ENCODE measurements at places on chromosomes 11 and 22. TPM values are rescaled to one million over a fixed set of nuclear protein-coding genes. Genes with fewer than 3 reads are reported as not detected.
A peak's percentile ranks its signal among the peaks of the same experiment; 100 is the strongest.

DNA sequence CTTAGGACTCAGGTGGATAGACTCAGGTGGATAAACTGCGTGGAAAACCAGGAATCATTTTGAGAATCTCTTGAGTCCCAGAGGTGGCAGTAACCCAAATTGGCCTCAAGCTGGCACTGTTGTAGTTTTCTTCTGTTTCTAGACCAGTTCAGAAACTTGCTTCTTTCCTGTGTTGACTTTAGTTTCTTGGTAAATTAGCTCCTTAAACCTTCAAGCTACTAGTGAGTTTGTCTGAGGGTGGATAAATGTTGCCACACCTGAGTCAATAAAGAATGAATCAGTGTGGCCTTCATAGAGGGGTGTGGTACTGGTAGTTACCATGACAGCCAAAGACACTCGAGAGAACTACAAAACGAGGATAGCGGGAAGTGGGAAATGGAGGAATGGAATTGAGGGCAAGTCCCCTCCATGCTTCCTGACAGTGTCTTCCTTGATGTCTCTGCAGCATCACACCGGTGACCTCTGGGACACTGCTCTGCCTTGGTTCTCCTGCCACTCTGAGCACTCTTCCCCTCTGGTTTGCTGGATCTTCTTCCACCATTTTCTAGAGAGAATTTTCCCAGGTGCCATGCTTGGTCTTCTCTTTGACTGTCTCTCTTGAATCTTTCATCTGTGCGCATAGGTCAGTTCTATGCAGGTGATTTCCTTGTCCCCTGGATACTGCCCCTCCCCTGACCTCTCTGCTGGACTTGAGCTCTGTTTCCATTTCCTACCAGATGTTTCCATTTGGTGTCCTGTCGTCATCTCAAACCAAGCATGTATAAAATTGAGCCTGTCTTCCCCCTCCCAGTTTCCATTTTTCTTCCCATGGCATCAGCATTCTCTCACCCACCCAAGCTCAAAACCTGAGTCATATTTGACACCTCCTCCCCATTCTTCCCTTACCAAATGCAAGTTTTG, 7.2 kb downstream of the POLD4 start:
- peak; percentile 95 for ATAC-seq

PTPRJ gene
- 2.0 TPM for total RNA-seq

GRCh38 chr11:88303037-88303436, 34.5 kb downstream of the CTSC start:
- ATAC-seq = no peak

DNA sequence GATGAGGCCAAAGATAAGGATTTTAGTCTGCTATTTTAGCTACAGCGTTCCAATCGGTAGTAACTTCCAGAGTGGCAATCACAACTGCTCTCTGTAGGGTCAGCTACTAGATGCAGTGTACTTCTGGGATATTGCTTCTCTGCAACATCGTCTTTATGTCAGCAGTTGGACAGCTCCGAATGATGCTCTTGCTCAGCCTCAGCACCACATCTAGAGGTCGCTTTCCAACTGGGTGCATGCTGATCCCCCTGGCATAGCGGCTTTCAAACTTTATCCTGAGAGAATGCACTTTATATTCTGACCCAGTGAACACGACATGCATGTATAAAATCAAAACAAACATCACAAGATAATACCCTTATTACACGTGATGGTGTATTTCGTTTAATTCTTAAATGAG, 219.6 kb downstream of the C11orf87 start:
- no peak for ATAC-seq

RAC2 gene
- 19.0 TPM for total RNA-seq

- peak; percentile 83 for ATAC-seq
These were observed 47.2 kb upstream of the CD5 start for GRCh38 chr11:61054927-61055562.

DNA sequence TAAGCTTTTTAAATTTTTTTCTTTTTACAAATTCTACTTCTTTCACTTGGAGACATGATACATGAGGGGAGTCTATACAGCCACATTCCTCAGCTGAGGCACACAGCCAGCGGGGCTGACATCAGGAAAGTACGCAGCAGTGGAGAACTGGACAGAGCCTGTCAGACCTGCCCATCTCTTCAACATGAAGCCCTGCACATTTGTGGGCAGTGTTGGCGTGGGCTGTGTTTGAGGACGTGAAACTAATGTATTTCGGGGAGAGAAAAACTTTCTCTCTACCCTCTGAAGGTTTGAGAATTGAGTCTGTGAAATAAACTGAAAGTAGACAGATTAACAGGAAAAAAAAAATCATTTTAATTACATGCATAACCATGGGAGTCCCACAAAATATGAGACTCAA, 84.8 kb upstream of the HTATIP2 start:
- ATAC-seq = no peak

DNA sequence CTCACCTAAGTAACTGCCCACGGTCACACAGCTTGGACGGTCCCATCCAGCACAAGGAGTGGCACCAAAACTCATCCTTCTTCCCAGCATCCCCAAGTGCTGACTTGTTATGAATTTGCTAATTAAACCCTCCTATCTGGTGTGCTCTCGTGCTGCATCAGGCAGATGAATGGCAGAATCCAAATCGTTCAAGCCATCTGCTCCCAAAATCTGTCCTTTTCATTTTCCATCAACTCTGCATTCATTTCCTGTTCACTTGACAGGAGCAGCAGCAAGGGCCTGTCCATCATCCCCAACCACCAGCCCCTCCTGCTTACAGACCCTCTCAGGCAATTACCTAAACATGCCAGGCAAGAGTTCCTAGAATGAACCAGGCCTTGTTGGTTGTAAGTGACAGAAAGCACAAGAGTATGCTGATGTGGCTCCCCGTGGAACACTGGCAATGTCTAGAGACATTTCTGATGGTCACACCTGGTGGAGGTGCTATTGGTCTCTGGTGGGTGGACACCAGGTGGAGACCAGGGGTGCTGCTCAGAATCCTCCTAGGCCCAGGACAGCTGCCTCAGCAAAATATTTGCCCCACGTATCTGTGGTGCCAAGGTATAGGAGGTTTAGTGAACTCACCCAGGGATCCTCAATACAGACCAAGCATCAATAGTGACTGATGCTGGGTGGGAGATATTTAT, 832.5 kb downstream of the TBC1D22A start:
- no peak for ATAC-seq

GRCh38 chr11:109612496-109612895, 190.5 kb downstream of the C11orf87 start:
- ATAC-seq = no peak

DNA sequence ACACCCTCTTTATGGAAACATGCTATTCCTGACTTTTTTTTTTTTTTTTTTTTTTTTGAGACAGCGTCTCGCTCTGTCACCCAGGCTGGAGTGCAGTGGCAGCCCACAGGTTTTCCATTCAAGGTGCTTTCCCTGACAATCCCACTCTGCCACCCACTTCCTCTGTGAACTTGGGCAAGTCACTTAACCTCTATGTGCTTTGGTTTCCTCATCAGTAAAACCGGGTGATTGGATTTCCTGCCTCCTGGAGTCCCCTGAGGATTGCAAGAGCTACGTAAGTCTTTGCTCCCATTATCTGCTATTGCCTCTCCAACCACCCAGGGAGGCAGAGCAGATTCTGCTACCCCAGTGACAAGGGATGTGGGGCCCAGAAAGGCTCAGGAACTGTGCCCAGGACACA, 54.1 kb downstream of the CELSR1 start:
- no peak for ATAC-seq

MOGAT2 gene
- total RNA-seq = 0.60 TPM

DDIAS gene
- total RNA-seq = 8.9 TPM

CCDC179 gene
- total RNA-seq = not detected

SERPIND1 gene
- 0.08 TPM for total RNA-seq

- ATAC-seq = peak; percentile 60
These were observed 14.0 kb downstream of the TRIM29 start for GRCh38 chr11:120123946-120124345.

JAML gene
- total RNA-seq = 2.7 TPM

- no peak for ATAC-seq
These were observed 1046.1 kb downstream of the DLG2 start for GRCh38 chr11:84581083-84581482.

CNTN5 gene
- 0.04 TPM for total RNA-seq

- no peak for ATAC-seq
These were observed 777 bp upstream of the MICAL3 start for GRCh38 chr22:18024956-18025720.

GRCh38 chr11:61539006-61539405, 30.5 kb downstream of the LRRC10B start:
- no peak for ATAC-seq

DNA sequence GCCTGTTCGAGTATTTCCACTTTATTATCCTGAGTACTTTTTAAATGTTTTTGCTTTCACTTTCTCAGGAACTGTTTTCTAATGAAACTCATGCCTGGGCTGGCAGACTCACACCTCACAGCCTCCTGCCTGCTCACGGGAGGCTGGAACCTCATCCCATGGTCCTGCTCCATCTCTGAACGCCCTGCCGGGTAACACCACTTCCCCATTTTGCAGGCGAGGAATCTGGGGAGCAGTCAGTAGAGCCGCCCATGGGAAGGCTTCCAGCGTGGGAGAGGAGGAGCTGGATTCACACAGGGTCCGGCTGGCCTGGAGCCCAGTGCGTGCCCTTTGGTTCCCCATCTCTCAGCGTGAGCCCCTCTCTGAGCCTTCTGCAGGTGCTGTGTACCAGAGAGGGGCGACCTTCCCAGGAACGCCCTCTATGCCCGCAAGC, 53.6 kb downstream of the SCUBE1 start:
- ATAC-seq = no peak

DNA sequence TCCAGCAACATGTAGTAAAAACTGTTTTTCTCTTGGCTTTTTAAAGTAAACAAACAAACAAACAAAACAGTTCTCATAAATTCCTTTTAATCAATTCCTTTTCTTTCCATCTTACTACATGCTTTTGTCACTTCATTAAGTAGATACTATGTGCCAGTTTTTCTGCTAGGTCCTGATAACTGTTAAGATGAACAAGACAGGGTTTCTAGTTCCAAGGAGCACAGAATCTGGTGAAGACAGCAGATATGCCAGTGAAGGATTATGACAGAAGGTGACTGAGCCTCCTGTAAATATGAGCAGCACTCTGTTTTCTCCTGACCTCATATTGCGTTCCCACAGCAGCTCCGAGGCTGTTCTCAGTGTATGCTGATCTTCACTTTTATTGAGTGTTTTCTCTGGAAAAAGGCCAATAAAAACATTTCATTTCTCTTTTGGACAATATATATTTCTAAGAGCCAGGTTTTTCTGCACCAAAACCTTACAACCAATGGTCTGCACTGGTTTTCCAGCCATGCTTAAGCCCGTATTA, 45.8 kb downstream of the HEPHL1 start:
- ATAC-seq = no peak

DNA sequence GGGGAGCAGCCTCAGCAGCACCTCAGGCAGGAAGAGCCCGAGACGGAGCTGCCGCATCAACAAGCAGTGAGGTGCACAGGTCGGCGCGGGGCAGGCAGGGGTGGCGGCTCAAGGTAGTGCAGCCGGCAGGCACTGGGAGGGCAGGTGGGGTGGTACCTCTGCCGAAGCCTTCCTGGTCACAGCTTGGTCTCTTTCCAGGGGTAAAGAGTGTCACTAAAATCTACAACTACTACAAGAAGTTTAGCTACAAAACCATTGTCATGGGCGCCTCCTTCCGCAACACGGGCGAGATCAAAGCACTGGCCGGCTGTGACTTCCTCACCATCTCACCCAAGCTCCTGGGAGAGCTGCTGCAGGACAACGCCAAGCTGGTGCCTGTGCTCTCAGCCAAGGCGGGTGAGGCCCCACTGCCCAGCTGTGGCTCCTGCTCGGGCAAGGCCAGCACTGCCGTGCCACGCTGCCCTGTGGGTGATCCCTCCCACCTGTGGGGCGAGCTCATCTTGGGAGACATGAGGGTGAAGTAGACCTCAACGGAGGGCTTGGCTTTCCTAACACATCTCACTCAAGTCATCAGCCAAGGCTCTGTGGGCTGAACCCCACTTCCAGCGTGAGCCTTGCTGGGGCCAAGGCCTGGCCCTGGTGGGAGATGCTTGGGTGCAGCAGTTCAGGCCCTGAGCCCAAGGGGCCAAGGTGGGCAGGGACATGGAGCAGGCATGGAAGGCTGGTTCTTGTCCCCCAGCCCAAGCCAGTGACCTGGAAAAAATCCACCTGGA, 13.6 kb downstream of the GATD1 start:
- ATAC-seq = peak; percentile 17

DNA sequence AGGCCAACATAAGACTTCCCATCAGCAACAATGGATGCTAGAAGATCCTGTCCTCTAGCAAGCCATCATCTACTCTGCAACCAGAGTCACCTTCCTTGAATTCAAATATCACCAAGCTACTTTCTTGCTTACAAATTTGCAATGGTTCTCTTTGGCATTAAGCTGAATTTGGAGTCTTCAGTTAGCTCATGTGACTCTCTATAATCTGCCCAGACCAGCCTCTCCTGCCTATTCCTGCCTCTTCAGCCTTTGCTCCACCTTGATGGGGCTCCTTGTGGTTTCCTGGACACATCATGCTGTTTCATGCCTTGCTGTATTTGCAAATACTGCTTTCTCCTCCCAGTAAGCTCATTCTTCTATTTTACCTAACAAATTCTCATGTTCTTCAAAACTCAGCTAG, 82.3 kb downstream of the RASSF10 start:
- ATAC-seq = peak; percentile 97

PELI3 gene
- total RNA-seq = 3.7 TPM

DNA sequence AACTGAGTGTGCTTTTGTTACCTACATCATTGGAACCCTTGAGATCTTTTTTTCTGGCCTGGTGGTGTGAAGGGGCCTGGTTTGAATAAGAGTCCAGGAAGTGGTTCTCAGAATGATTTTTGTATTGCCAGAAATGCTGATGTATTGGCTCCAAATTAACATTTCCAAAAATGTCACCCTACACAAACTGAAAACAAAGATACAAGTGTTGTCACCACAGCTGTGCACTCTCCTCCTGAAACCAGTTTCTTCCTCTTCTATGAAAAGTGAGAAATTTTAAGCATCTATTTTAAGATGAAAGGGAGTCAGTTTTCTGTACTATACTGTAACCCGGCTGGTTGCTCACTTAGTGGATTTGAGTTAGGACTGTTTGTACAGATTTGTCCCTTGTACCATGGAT, 218.8 kb downstream of the PGR start:
- ATAC-seq = no peak

OR5F1 gene
- total RNA-seq = not detected

DNA sequence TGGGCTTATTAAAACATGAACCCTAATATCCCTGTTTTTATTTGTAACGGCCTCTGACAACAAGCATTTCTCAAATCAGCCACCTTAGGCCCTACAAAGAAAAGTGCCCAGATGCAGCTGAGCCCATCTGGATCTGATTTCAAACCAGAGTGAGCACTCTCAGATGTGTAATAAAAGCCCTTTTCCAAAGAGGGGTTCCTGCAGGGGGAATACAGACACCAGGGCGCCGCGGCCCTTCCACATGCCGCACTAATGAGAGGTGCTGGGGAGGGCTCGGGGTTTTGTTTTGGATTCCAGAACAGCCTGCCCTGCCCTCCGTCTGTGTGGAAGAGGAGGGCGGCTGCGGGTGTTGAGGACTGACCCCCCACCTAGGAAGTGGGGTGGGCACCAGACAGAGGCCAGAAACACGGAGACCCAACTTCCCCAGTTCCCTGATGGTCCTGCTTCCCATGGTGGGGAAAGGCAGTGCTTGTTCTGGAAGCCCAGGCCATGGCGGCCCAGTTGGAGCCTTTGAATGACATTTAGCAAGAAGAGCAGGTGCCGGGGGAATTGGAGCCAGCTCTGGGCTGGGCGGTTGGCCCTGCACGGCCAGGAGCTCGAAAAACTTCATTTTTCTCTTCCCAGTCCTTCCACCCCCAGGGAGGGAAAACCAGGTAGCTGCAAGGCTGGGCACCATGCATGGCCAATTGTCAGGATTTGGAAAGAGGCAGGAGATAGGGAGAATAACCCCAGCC, 63.7 kb downstream of the MACROD1 start:
- ATAC-seq = no peak

NXPE2 gene
- not detected for total RNA-seq

GRCh38 chr11:76623171-76623883, 47.2 kb downstream of the LRRC32 start:
- peak; percentile 65 for ATAC-seq
